GM10248 (cell line): ENCODE measurements at places on chromosomes 11 and 22.

GRCh38 chr22:49918911-49919881, 762 bp downstream of the CRELD2 start:
- DNase-seq = no peak

- DNase-seq = no peak
Measured at GRCh38 chr11:17779861-17780594, 45.4 kb downstream of the KCNC1 start.

GRCh38 chr11:93484716-93485115, 58.5 kb downstream of the SMCO4 start:
- DNase-seq = no peak

GRCh38 chr22:25048659-25049647, 96.4 kb downstream of the KIAA1671 start:
- peak; percentile 84 for DNase-seq

DNA sequence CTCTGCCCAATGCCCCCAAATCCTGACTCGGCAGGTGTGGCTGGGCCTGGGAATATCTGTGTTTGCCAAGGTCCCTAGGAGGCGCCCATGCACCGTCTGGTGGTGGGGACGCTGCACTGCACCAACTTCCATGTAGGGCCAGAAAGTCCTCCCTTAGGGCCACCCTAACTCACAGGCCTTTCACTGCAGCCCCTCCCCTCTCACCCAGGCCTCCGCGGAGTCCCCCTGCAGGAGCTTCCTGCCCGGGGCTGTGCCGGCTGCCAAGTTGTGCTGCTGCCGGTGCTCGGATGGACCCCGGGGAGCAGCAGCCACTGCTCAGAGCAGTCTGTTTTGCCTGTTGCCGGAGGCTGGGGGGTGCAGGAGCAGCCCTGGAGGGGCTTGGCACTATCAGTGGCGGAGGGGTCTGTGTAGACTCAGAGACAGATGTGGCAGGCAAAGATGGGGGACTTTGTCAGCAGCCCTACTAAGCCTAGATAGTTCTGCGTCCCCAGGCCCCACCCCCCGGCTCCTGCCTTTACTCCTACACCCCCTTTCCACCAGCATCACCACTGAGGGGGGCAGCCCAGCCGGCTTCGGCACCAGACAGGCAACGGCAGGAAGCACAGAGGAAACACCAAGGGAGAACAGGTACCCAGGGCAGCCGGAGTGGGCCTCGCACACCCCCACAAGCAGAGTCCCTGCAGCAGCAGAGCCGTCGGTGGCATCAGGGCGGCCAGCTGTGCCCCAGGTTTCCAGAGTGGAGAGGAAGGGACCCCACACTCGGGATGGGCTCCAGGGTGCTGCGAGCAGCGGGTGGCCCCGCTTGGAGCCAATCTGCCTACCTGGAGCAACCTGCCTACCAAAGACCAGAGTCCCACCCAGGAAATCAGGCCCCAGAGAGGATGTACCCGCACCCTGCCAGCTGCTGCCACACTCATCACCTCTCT, 124.3 kb downstream of the TRIM29 start:
- DNase-seq = peak; percentile 67

DNA sequence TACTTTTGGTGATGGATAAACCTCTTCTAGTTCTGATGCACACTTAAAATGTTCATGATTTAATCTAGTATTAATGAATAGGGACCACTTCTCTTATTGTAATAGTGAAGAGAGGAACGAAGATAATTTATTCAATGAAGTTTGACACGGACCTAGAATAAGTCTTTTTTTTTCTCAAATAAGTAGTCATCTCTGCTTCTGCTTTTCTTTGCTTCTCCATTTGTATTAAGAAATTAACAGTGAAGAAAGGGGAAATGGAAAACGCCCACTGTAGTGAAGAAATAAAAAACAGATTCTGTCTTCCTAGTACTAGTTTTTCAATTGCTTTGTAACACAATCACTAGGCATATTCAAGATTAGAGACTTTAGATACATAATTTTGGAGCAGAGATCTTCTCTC, 73.0 kb downstream of the CD44 start:
- DNase-seq = no peak

DNA sequence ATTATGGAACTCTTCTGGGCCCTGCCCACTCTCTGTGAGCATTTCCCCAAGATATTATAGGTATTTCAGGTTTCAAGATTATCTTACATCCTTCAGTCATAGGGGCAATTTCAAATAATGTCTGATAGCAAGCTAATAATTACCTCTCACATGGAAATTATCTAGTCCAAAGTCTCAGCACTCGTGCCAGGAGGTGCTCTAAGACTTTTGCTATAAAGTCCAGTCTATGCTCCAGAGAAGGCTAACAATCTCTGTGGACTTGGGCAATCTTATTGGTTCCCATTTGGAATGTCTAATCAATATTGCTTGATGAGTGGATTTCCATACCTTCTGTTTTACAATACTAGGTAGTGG, 5.4 kb downstream of the TREH start:
- DNase-seq = no peak

GRCh38 chr11:45725776-45726492, 60.5 kb upstream of the CHST1 start:
- no peak for DNase-seq

GRCh38 chr22:31211482-31211861, 626 bp upstream of the LIMK2 start:
- no peak for DNase-seq

DNA sequence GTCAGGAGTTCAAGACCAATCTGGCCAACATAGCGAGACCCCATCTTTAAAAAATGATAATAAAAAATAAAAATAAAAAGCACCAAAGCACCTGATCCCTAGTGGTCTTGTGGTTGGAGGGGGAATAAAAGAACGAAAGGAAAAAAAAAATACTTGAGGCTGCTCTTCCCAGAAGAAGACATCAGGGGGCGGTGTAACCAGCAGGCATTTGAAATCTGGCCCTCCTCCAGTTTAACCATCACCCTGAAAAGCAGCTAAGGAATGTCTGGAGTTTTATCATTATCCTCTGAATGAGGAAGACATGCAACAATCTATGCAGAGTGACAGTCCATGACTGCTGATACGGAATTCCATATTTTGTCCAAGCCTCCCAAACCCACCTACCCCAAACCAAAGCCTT, 5.6 kb upstream of the KCTD17 start:
- no peak for DNase-seq

DNA sequence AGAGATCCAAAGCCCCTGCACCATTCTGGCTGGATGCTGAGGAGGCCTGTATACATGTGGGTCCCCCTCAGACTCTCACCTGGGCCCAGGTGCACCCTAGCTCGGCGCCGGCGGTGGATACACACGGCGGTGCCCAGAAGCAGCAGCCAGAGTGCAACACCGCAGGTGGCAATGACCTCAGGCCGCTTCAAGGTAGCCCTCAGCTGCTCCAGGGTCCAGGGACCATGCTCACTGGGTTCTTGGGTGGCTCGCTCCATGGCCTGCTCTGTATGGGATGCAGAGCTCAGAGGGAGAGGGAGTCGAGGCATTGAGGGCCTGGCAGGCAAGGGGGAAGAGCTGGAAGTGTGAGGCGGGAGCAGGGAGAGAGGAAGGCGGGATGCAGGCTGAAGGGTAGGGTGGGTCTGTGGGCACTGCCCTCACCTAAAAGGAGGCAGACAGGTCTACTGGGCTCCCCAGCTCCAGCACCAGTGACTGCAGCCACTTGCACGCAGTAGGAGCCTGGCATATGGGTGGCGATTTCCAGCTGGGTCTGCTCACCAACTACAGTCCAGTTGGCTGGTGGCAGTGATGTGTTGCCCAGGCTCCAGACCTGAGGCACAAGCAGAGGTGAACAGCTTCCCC, 3.8 kb downstream of the ROBO4 start:
- no peak for DNase-seq

DNA sequence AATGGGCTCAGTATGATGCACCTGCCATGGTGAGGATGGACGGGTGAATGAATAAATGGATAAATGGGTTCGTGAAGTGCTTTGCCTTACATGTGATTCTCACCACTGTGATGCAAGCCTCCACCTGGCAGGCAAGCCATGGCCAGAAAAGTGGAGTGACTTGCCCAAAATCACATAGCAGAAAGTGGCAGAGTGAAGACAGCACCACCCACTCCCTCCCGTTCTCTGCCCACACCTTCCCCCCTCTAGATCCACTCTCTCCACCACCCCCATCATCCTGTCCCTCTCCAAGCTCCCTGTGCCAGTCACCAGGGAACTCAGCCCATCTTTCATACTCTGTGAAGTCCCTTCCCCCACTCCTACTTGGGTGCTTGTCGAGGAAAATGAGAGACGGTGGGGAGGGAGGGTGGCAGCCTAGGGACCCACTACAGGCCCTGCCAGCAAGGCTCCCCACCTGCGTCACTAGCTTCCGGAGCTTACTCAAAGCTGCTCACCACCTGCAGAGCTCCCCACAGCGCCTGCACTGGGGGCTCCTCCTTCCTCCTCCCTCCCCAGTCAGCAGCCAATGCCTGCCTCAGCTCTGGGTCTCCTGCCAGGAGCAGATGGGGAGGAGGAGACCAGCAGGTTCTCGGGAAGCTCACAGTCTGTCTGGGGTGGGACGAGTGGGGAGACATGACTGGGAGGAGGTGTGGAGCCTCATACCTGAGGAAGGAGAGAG, 82.3 kb downstream of the PDE2A start:
- no peak for DNase-seq

GRCh38 chr11:134944986-134945385, 532.9 kb upstream of the B3GAT1 start:
- DNase-seq = no peak

DNA sequence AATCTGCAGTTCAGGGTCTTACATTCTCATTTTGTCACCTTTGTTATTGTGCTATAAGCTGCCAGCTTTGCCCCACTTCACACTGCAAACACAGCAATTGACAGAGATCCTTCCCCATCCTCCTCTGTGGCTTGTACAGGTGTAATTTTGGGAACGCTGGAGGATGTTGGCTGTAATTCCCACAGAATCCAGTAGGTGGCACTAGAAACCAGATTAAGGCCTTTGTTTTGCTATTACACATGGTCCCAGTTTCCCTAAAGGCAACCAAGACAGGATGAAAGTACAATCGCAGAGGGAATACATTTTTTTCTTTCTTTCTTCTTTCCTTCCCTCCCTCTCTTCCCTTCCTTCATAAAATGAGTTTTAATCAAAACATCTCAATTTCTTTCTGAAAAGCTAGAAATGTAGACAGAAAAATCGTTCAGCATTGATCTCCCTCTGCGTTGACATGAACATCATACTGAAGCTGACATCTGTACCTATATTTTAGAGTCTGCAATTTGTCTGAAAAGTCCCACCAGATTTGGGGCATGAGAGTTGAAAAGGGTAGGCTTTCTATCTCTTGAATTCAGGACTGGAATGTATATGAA, 21.3 kb upstream of the NELL1 start:
- DNase-seq = peak; percentile 64

DNA sequence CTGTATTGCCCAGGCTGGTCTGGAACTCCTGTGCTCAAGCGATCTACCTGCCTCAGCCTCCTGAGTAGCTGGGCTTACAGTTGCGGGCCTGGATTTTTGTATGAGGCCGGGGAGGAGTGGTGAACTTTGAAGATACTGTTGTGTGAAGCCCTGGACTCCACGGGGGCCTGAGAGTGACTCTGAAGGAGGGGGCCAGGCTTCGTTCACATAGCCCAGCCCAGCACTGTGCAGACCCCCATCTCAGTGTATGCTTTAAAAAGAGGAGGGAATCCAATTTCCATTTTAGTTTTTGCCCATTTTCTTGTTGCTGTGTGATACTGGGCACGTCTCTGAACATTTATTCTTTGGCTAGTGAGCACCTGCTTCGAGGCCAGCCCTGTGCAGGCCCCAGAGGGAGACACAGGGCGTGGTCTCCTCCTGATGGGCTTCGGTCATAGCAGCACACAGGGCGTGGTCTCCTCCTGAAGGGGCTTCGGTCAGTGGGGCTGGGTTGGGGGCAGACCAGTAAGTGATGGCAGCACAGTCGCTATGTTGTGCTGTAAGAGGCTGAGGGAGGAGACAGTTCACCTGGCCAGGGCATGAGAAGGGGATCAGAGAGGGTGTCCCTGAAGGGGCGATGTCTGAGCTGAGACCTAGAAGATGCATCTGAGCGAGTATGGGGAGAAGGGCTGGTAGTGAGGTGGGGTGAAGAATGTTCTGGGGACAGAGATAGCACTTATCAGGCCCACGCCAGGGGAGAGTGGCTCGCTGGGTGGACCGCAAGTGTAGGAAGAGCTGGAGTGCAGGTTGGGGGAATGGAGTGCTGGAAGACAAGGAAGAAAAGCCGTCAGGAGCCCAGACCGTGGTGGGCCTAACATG, 14.0 kb downstream of the SAMM50 start:
- DNase-seq = no peak

DNA sequence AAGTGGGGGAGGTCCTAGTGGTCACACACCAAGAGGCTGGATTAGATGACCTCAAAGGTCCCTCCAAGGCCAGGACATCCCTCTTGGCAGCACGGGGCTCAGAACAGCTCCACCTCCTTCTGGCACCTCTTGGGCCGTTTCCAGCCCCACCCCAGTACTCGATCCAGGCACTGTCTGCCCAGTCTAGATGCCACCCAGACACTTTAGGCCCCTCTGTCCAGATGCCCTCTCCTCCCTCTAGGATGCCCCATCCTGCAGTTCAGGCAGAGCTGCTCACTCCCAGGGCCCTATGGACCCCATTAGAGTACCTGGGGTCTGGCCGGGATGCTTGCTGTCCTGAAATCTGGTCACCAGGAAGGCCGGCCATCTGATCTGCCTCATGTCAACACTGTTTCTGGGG, 34.7 kb upstream of the PRR5 start:
- no peak for DNase-seq

DNA sequence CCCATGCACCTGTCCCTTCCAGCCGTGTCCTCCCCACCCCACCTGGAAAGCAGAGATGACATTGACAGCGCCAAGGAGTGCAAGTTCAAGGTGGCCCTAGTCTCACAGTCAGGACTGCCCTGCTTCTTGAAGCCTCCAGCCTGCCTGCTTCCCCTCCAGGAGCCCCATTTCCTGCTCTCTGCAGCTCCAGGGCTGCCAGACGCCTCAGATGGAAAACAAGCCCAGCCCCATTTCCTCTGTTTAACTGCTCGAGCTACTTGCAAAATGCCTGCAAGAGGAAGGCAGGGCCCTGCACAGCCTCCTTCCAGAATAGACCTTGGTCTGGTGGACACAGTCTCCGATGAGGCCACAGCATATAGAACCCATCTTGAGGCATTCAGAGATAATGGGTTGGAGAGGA, 5.0 kb upstream of the DGKZ start:
- DNase-seq = no peak

DNA sequence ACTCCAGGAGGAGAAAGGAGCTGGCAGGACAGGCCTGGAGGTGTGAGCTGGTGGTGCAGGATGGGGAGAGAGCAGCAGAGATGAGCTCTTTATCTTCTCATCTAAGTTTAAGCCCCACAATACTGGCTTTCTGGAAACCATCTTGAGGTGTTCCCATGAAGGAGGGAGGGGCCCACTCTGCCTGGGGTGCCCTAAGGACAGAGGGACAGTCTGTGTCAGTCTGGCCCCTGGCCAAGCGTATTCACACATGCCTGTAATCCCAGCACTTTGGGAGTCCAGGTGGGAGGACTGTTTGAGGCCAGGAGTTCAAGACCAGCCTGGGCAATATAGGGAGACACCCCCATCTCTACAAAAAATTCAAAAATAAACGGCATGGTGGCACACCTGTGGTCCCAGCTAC, 8.9 kb downstream of the SERHL2 start:
- DNase-seq = no peak
